ENCODE measurements at places on chromosomes 16 and 17. TPM values are rescaled to one million over a fixed set of nuclear protein-coding genes. Genes with fewer than 3 reads are reported as not detected.

The KLHL11 gene
- 13.6 TPM for total RNA-seq

The METTL23 gene
- 56.0 TPM for total RNA-seq

The CTRB1 gene
- total RNA-seq, result not detected

DNA sequence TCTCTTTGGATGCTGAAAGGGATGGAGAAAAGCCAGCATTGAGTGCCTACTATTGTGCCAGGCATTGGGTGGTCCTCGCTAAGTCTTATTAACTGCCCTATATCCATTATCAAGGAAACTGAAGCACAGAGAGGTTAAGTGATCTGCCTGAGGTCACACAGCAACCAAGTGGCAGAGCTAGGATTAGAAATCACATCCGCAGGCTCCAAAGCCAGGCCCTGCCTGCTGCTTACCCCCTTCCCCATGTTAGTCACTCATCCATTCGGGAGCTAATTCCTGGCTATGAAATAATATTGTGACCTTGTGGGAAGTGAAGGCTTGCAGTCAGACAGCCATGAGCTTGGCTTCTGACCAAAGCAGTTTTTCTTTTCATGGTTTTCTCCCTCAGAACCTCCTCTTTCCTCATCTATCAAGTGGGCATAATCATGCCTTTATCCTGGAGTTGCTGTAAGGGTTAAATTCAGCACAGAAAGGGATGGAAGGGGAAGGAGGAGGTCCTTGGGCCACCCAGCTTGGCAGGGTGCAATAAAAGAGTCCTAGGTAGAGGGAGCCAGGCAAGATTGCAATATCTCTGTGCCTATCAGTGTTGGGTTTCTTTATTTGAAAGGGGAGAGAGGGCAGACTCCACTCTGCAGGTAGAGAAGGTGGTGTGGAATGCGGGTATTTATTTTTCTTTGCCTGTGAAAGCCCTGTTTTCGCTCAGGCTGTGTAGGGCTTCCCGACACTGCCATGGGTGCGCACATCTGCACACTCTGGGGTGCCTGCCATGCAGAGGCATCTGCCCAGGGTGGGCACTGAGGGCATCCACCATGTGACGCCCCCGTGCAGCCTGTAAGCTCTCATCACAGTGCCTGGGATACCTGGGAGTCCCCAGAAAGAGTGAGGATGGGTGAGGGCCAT, 11.3 kb downstream of the RAI1 start:
- DNase-seq, result no peak

DNA sequence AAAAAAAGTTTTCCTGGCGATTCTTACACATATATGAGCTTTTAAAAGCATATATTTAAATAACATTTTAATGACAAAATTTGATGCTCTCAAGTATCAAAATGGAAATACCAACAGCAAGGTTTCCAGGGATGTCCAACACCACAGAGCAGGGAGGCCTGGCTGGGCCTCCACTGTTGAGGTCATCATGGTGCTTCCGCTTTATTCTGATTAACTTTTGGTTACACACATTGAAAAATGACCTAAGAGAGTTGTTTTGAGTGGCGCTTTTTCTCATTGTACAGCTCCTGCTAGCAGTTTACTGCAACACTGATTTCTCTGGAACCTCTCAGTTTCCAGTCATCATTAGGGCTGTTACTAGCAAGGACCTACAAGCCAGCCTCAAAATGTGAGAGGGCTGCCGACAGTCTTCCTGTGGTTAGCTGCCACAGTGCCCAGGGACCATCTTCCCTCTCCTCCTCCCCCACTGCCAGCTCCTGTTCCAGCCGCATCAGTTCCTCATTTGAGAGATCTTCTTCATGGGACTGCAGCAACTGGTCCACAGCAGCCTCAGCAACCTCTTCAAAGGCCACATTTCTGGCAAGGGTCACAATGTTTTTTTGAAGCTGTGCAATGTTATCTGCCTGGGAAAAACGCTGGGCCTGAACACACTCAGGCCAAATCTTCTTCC, 21.3 kb downstream of the DEF8 start:
- DNase-seq, result no peak

DNA sequence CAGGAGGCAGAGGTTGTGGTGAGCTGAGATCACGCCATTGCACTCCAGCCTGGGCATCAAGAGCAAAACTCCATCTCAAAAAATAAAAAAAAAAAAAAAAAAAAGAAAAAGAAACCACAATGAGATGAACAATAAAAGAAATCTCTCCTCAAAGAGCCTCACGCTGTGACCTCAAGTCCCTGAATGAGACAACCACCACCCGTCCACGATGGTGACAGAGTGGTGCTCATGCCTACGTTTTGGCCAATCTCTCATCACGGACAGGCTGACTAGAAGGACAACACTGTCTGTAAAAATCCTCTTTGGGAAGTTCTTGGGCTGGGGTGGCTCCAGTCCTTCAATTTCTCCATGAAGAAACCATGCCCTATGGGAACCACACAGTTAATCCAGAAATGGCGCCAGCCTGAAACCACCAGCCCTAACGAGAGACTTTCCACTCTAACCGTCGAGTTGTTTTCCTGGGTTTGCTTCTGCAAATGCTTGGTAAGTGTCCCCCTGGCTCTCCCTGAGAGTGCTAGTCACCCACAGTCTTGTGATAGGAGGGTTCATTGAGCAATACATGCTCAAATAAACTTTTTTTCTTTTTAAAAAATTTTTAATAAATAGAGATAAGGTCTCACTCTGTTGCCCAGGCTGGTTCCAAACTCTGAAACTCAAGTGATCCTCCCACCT, 15.0 kb upstream of the PRSS27 start:
- DNase-seq, result no peak

- no peak for DNase-seq
These were observed 12.8 kb upstream of the DBNDD1 start for GRCh38 chr16:90031931-90032673.

GRCh38 chr16:31710880-31711279, 162.7 kb upstream of the ZNF267 start:
- DNase-seq, result no peak

GRCh38 chr16:29645694-29646187, 17.3 kb upstream of the SPN start:
- no peak for DNase-seq

GRCh38 chr17:76952402-76952801, 84.2 kb downstream of the MGAT5B start:
- DNase-seq, result no peak

GRCh38 chr17:3688027-3688553, 7.9 kb downstream of the P2RX5 start:
- peak; percentile 49 for DNase-seq
